ENCODE measurements at places on chromosomes 2 and 18.

DNA sequence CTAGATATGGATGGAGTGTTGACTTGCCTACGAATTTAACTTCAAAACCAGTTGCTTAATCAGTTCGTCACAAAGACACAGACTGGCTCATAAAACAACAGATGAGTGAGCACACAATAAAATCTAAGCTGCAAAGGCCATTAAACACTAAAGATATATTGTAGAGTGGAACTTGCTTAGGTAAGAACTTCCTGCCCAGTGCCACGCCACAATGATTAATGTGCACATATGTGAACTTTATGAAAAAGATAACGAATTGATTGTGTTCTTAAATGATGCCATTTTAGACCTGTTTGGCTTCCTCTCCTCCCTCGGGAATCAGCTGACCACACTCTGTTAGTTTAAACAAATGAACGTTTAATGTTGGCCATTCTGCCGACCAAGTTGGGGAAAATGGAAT lies 2031.3 kb upstream of the CELF4 start:
- DNase-seq: no peak

DNA sequence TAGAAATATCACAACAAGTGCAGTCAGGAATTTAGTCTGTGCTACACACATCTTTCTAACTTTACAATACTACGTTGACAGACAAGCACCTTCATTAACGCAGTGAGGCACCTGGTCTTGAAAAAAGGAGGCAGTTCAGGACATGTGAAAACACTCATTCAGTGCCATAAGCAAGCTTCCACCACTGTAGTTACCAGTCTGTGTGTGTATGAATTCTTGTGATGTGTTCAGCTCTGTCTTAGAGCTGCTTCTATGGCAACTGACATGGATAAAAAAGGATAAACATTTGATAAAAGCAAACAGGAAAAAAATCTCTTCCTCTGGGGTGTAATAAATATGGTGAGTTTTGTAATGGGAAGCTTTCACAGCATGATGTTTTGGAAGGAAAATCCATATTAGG lies 623.8 kb upstream of the NXPH2 start:
- DNase-seq: no peak

DNA sequence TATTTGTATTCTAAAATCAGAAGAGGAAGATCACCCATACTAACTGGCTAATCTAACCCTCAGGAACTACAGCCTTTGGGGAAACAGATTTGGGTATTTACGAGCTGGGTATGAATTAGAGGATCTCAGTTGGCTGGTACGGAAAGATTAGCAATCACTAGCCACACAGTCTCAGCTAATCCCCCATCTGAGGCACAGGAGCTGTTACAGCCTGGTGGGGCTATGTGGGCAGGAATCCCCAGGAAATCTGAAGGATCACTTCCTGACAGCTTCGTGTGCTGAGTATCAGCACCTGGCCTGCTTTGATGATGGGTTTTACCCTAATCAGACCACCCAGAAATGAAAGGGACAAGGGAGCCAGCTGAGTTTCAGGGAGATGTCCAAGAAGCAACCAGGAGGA lies 206.3 kb downstream of the AFF3 start:
- no peak for DNase-seq

GRCh38 chr2:60621688-60622429 lies 68.4 kb upstream of the BCL11A start:
- no peak for DNase-seq

DNA sequence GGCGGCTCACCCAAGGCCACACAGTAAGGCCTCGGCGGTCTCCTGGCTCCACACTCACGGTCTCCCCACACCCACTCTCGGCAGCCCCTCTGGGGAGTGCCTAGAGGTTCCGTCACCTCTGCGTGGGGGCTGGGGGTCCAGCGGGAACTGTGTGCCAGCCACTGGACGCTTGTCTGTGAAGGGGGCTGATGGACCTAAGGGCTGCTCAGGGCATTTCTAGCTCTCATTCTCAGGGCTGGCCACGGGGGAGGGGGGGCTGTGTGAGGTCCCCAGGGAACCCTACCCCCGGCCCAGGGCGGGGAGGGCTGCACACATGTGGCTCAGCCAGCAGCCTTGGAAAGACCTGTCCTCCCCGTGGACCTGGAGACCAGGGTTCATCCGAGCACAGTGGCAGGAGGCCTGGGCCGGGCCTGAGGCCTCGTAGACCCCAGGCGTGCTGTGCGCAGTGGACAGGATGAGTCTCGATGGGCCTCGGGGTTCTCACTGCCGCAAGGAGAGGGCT lies 27.1 kb upstream of the ODC1 start:
- no peak for DNase-seq

GRCh38 chr2:38739524-38739923 lies 11.6 kb downstream of the SRSF7 start:
- DNase-seq: no peak

DNA sequence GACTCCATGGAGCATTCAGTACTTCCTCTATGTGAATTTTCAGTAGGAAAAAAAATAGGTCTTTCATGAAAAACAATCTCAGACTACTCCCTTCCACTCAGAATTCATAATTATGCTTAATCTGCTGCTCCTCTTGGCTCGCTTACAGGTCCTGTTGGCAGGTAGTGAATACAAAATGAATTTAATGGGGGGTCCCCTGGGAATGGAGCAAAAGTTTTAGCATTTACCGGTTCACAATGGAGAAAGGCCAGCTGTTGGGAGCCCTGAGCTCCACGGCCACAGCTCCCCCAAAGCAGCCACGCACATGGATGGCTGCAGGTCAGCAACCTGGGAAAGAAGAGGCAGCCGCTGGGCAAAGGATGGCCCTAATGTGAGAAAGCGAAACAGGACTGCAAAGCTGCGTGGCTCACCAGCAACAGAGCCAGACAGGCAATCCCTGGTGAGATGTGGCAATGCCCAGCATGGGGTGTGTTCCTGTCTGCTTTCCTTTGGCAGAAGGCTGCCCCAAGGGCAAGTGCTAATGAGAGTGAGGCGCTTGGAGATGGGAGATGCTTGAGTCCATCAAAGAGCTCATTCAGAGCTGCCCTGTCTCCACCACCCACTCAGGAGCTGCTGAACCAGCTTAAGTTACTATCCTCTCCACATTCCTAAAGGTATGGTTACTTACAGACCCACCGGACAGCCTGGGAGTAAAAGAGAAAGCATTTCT lies 447.4 kb downstream of the EPHA4 start:
- no peak for DNase-seq

DNA sequence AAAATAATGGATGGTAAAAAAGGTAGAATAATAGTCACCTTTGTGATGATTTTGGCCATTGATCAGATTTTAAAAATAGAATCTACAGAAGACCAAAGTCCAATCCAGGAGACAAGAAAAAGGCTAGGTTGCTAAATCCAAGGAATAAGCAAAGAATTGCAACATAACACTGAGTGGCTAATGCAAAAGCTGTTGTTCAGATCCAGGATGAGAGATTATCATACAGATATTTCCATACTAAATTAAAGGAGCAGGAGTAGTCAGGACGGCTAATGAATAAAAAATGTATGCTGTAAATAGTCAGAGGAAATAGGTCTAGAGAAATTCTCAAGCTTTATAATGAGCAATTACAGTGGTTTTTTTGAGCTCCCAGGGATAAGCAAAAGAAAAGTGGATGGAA lies 745.9 kb upstream of the ACVR2A start:
- DNase-seq: no peak

GRCh38 chr2:217816396-217816869 lies 186.4 kb downstream of the TNS1 start:
- no peak for DNase-seq

DNA sequence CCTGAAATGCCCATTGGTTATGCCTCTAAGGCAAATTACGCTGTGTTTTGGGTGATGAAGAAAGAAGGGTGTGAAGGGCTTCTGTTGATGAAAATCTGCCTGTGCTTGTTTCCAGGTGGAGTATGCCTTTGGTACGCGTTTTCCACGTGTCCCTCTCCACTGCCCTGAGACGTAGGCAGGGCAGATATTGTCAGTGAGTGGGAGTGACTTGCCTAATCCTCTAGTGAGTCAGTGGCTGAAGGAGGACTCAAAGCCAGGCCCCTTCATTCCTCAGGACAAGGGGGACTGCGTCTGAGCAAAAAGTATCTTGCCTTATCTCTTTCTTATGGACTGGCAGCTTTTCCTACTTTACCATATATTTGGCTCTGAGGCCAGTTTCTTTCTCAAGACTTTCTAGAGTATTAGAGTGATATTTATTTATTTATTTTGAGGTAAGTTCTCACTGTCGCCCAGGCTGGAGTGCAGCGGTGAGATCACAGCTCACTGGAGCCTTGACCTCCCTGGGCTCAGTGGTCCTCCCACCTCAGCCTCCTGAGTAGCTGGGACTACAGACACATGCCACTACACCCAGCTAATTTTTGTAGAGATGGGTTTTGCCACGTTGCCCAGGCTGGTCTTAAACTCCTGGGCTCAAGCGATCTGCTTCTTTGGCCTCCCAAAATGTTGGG lies 10.2 kb downstream of the RALB start:
- DNase-seq: no peak

DNA sequence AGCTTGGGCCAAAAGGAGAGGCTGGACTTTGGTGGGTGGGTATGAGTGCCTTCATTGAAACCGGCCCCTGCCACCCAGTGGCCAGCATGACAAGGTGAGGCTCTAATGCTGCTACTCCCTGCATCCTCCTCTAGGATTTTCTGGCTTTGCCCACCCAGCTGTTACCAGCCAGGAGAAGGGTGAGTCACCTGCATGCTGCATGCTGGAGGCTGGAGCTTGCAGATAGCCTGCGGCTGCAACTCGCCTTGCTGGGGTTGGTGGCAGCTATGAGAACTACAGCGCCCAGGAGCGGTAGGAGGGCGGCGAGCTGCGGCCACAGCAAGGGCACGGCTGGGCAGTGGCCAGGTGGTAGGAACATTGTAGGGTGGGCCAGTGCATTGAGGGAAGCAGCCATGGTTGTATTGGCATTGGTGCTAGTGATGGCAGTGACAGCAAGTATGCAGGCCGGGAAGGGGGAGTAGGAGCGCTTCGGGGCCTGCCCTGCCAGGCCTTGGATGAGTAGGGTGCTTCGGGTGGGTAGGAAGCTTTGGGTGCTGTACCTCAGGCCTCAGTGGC lies 75.4 kb upstream of the SLC35G4 start:
- DNase-seq: no peak

DNA sequence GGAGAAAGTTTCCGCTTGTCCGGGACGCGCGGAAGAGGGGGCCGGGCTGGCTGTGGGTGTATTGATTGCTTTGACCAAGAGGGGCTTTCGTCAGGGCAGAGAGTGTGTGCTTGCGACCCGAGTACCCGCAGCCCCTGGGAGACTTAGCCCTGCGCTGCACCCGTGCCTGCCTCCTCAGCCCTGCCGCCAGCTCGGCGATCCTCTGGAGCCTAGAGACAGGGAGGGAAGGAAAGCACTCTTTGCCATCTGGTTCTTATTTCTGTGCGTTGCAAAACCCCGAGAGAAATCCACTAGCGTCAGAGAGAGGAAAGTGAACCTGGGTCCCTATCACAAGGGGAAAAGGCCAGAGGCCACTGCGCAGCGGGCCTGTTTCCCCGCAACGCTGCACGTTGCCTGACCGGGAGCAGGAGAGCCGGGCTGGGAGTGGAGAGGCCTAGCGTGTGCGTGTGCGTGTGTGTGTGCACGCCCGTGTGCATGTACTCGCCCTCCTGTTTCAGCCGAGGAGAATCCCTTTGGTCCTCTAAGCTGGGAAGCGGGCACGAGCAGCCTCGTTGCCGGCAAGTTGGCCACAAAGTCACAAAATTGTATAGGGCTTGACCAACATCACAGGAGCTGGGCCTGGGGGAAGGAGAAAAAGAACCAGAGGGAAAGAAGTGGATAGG lies 1.7 kb downstream of the SIX3 start:
- no peak for DNase-seq

DNA sequence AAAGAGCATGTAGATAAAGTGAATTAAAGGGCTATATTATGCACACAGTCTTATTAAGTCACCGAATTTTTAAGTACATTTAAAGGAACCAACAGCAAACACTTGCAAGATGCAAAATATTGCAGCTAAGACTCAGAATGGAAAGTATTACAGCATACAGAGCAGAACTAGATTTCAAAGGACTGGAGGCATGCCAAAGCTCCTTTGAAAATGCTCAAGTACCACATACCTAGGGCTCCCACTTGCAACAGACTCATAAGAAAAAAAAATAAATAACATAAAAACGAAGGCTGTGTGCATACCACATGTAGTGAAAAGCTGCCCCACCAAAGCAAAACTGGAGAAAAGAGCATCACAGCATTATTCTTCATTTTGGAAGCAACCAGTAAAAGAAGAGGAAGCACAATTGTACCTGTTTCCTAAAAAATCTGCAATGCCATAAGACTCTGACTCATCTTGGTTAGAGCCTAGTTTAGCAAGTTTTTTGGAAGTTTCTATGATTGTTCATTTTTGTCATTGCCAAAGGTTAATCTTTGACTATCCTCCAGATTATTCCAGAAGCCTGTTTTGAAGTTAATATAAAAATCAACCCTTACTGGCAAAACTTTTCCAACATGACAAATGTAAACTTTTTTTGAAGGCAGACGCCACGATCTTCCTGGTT lies 306.0 kb upstream of the COL3A1 start:
- no peak for DNase-seq

DNA sequence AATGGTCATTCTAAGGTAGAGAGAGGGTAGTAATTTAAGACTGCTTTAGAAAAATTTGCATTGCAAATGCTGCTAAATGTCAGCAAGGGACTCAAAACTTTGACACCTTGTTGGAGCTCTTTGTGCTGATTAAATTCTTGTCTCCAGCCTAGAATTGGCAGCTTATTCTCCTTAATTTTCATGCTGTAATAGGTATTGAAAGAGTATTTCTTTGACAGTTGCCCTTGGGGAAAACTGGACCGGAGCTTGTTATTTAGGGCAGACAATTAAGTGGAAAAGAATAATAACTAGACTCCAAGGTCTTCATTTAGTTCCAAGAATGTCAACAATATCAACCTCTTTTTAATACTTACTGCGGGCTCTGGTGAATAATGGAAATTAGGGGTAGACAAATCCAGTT lies 264.0 kb downstream of the TPGS2 start:
- DNase-seq: no peak

DNA sequence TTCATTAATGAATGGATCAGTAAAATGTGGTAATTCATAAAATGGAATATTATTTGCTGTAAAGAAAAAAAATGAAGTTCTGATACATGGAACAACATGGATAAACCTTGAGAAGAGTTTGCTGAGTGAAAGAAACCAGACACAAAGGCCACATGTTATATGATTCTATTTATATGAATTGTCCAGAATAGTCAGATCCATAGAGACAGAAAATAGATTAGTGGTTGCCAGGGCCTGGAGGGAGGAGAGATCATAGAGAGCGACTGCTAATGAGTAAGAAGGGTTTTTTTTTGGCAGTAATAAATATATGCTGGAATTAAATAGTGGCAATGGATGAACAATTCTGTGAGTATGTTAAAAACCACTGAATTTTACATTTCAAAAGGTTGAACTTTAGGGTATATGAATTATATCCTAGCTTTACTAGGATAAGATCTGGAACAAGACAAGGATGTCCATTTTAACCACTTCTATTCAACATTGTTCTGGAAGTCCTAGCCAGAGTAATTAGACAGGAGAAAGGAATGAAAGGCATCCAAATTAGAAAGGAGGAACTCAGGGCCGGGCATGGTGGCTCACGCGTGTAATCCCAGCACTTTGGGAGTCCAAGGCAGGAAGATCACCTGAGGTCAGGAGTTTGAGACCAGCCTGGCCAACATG lies 48.8 kb downstream of the MAPRE2 start:
- no peak for DNase-seq

- no peak for DNase-seq
Observed at GRCh38 chr2:237016121-237016915, 69.4 kb upstream of the COPS8 start.
